ENCODE measurements at places on chromosomes 4 and X.
A peak's percentile ranks its signal among the peaks of the same experiment; 100 is the strongest.

DNA sequence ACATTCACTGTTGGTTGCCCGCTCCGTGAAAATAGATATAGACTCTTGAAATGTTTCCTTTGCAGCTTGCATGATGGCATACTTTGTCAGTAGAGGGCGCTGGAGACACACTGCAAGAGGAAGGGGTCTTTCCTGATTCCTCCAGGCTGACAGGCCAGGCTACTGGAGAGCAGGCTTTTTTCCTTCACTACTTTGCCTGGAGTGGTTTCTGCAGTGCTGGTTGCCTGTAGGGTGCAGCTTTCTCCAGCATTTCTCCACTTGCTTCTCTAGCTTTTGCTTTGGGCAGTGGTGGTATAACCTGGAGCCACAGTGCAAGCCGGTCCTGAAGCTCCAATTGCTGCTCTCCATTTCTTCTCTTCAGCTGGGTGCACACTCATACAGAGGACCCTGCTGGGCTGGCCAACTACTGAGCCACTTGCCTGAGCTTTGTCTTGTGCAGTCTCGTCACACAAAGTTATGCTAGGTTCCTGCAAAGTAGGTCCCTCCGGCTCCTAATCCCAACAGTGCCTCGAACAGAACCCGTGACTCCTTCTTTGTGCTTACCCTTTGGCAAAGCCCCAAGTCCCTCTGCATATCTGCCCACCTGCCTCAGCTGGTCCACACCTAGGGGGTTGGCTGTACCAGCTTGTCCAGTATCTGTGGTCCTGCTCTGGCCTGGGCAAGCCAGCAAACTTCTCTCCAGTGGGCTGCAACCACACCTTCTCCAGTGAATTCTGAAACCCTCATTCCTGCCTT, 46.3 kb downstream of the RASSF6 start:
- peak; percentile 30 for DNase-seq

DNA sequence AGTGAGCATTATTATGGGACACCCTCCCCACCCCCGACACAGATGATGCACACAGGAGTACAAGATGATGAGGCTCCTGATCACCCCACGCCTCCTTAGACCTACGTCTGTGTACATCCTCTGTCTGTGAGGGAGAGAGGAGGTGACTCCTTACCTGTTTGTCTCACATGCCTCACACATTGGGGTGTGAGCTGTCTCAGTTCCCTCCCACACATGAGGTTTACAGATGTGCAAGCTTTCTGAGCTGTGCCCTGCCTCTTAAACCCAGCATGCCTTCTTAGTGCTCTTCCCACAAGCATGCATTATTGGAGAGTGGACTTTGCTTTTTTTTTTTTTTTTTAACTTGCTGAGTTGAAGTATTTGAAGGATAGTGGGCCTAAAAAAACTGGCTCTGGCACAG, 76.7 kb downstream of the CLCN5 start:
- DNase-seq: peak; percentile 12

DNA sequence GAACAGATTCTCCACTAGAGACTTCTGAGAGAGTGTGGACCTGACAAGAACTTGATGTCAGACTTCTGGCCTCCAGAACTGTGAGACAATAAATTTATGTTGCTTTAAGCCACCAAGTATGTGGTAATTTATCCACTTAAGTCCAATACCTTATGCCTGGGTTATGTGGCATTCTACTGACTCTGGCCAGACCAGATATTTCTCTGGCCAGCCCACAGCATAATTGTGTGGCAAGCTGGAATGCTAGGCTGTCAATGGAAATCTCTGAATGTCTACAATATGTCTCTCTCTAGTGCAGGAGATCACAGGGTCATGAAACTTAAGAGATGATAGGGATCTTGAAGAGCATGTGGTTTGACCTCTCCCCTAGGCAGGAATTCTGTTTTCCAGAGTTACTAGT, 251.0 kb downstream of the ZNF674 start:
- no peak for DNase-seq

- DNase-seq: no peak
Observed at GRCh38 chr4:7506119-7506518, 71.4 kb upstream of the PSAPL1 start.

- DNase-seq: no peak
Observed at GRCh38 chr4:41044791-41045190, 169.6 kb downstream of the APBB2 start.

DNA sequence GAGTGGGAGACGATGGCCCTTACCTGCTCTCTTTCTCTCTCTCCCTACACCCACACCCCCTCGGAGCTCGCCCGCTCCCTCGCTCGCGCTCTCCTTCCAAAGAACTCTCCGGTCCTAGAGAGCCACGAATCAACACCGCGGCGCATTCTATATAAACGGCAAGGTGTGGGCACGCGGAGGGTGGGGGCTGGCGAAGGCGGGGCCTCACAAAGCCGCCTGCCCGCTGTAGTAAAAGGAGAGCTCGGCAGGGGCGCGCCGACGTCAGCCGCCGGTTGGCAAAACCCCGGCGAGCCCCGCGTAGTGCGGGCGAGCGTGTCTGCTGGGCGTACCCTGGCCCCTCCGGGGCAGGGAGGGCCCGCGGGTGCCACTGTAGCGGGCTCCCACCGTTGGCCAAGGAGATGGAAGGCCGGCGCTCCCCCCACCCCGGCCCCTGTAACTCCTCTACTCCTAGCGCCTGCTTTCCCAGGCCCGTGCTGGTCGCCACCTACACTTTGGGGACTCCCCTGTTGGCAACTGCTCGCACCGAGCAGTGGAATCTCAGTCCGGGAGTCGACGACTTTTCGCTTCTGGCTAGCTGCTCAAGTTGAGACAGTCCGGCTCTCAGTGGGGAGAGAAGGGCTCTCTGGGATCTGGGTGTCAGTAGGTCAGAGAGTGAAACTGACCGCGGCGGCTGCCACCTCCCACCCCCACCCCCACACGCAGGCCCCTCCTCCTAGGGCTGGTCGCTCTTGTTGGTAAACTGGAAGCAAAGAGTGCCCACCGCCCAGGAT, 325.5 kb upstream of the F9 start:
- peak; percentile 26 for DNase-seq

DNA sequence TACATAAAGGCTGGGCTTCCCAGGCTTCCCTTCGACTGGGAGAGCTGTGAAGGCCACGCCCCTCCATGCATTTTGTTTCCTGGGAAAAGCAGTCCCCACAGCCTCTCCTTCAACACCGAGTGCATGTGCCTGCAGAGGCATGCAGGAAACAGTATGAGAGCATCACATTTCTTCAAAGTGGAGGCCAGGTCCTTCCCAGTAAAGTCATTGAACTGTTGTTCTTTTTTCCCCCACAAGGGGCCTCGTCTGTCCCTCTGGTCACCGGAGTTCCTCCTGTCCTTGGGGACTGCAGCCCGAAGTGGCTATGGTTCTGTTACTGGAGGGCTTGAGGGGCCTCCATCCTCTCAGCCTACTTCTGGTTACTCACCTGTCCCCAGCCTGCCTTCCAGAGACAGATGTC, 56.0 kb downstream of the RAI2 start:
- DNase-seq: no peak

DNA sequence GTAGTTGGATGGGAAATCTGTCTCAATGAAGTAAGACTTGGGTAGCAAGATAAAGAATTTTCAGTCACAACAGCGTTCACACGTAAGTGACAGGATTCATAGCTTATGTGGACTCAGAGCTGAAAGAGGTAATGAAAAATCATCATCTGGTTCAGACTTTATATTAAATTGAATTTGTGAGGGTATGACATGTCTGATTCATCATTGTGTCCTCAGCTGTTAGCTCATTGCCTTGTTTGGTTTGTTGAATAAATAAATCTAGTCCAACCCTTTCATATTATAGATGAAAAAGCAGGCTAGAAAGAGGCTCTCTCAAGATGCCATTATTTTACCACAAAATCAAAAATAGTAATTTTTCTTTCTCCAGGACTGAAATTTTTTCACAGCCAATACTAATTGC, 2.7 kb upstream of the CYSLTR1 start:
- no peak for DNase-seq

GRCh38 chr4:119039779-119040178, 95.9 kb upstream of the MYOZ2 start:
- DNase-seq: no peak

- DNase-seq: no peak
Observed at GRCh38 chr4:81491943-81492342, 20.2 kb upstream of the RASGEF1B start.

All from activated CD4-positive, alpha-beta memory T cell treated with anti-CD3 and anti-CD28 coated beads for 36 hours (primary cell).